ENCODE measurements at places on chromosomes 2 and 18. TPM values are rescaled to one million over a fixed set of nuclear protein-coding genes. Genes with fewer than 3 reads are reported as not detected.

GRCh38 chr2:28586867-28587266 is 91.0 kb downstream of the PLB1 start:
- peak; percentile 83 for DNase-seq

DNA sequence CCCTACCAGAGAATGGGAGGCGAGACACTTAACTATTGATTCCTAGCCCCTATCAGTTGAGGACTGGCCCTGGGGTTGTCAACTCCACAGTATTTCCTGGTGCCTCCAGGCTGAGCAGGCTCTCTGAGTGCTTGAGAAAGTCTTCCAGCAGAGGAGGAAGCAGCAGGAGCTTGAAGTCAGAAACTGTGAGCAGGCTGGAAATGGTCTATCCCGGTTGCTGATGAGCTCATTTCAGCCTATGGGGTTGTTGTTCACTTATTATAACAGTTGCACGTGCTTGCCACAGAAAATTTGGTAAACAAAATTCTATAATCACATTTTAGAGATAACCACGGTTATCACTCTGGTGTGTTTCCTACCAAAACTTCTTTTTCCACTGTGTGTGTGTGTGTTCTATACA is 254.7 kb upstream of the THUMPD2 start:
- no peak for DNase-seq

TNS1 gene
- total RNA-seq, result 1.2 TPM

CYP27C1 gene
- total RNA-seq, result not detected

GRCh38 chr2:177891533-177891932 is 181.0 kb downstream of the PDE11A start:
- DNase-seq, result no peak

- DNase-seq, result no peak
These were observed 74.1 kb downstream of the PSMG2 start for GRCh38 chr18:12776821-12777471.

DNA sequence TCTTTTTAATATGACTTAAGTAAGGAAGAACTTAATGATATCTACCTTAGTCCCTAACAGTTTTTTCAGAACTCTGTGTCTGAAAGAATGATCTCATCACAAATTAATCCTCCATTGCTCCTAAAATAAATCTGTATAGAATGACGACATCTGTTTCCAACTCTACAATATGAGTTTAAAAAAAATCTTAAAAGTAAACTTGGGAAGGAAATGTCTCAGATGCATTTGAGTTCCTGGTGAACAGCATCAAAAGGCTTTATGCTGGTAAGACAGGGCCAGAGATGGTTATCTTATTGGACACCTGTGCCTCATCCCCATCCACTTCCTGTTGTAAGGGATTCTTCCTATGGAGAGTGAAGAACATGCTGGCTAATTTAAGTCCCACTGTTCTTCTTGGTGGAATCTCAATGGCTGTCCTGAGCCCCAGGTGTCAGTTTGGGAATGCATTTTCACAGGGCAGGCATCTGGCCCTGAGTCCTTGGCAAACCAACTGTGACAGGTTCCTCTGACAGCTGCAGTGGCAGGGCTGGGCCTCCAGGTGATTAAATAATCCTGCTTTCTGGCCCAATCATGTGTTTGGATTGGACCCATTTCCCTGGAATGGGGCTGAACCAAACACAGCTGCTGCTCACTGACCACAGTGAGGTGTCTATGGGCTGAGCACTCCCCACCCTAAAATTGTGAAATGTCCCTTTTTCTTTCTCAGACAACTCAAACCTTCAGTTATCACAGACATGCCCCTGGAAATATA is 12.9 kb upstream of the NCKAP5 start:
- no peak for DNase-seq

DNA sequence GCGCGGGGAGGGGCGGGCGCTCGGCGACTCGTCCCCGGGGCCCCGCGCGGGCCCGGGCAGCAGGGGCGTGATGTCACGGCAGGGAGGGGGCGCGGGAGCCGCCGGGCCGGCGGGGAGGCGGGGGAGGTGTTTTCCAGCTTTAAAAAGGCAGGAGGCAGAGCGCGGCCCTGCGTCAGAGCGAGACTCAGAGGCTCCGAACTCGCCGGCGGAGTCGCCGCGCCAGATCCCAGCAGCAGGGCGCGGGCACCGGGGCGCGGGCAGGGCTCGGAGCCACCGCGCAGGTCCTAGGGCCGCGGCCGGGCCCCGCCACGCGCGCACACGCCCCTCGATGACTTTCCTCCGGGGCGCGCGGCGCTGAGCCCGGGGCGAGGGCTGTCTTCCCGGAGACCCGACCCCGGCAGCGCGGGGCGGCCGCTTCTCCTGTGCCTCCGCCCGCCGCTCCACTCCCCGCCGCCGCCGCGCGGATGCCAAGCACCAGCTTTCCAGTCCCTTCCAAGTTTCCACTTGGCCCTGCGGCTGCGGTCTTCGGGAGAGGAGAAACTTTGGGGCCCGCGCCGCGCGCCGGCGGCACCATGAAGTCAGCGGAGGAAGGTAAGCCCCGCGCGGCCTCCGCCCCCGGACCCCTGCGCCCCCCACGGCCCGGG is at the start of gene NFATC1:
NFATC1 (plus strand) TSS at position 170 of the 644 bp plus-strand sequence; CDS start at position 465, 295 bp downstream.
- peak; percentile 76 for DNase-seq

DNA sequence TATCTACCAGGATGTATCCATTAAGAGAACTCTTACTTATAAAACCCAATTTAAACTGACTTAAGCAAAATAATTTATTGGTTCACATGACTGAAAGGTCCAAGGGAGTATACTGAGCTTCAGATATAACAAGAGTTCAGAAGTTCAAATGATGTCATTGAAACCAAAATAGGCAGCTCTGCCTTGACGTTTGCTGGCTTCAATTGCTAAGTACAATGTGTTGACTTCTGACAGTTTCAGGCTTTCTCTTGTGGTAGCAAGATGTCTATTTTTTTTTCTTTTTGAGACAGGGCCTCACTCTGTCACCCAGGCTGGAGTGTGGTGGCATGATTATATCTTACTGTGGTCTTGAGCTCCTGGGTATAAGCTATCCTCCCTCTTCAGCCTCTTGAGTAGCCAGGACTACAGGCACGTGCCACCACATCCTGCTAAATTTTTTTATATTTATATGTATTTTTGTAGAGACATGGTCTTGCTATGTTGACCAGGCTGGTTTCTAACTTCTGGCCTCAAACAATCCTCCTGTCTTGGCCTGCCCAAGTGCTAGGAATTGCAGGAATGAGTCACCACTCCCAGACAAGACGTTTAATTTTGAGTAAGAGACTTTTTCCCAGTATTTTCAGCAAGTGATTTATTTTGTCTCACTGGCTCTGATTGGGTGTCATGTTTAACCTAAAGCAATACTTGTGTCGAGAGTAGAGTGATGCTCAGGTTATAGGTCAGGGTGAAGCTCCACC is 184.8 kb downstream of the NR4A2 start:
- DNase-seq, result no peak

LINC00305 gene
- not detected for total RNA-seq

GRCh38 chr2:85712849-85713612 is 18.9 kb downstream of the GNLY start:
- DNase-seq, result no peak
